ENCODE measurements at places on chromosomes 1 and 21.

GRCh38 chr21:21401444-21401843 lies 403.2 kb downstream of the NCAM2 start:
- DNase-seq = no peak

DNA sequence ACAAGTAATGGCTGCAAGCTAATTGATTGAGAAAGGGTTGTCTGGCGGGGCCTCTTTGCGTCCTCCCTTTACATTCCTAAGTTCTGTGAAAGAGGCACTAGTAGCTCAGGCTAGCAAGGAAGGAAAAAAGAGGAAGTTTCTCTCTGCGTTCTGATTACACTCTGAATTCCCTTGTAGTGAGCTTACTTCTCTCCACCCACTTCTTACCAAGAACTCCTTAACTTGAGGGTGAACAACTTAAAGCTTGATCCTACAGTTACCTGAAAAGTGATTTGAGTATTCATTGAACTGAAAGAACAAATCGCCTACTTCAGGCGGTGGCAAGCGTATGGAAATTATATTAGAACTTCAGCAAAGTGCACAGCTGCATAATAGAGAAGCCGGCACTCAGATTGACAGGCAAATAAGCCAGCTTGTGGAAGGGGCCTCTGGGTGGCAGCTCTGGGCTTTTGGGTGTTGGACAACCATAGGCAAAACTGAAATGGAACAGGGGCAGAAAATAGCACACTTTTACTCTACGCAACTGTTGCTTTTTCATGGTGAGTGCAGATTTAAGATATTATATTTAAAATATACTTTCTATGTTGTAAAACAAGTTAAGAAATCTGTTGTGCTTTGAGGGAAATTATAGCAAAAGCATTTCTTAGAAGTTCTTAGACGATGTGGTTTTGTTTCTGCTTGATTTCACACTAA lies 464.5 kb downstream of the USP25 start:
- DNase-seq = peak; percentile 64

DNA sequence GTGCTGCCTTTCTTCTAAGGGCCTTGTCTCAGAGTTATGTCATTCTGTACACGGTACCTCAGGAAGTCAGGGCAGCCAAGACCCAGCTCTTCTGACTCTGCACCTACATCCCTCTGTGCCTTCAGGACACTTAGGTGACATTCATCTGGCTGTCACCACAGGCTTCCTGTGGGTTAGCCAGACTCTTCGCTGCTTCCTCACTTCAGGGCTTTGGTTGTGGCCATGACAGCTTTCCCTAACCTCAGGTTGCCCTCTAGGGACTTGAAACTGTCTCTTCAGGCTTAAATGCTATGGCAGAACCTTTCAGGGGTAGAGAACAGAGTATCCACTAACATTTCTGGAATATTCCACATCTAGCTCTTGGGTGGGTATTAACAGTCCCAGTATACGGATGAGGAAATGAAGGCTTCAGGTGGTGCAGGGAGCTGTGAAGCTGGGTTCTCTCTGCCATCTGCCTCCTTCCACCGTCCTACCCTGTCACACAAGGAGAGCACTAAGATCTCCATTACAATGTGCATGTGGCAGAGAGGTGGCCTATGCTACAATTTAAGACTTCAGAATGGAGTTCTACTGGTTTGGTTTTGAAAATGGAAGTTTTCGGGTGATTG lies 9.9 kb downstream of the TSSK3 start:
- DNase-seq = no peak

DNA sequence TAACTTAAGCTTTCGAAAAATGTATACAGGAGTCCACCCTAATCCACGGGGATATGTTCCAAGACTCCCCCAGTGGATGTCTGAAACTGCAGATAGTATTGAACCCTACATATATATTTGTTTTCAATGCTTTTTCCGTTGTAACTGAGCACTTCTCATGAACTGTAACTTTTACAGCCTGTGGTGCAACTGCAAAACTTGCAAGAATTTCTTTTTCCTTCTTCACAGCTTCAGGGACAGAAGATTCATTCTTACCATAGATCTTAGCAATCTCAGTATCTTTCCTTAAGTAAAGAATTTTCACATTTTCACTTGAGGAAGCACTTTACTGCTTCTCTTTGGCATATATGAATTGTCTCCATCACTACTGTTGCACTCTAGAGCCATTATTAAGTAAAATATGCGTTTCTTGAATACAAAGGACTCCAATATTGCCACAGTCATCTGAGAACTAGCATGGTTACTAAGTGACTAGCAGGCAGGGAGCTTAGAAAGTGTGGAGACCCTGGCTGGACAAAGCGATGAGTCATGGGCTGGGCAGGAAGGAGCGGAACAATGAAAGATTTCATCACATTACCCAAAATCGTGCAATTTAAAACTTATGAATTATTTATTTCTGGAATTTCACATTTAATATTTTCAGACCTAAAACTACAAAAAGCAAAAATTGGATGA lies 14.1 kb downstream of the DPYD start:
- DNase-seq = no peak

- no peak for DNase-seq
Observed at GRCh38 chr1:38194472-38194871, 147.9 kb upstream of the POU3F1 start.

GRCh38 chr1:204791453-204792353 lies 79.0 kb upstream of the NFASC start:
- DNase-seq = no peak

All from epithelial cell of proximal tubule (primary cell).